Right cardiac atrium (tissue), 5 donors: ENCODE measurements at places on chromosomes 5 and 9. TPM values are rescaled to one million over a fixed set of nuclear protein-coding genes. Genes with fewer than 3 reads are reported as not detected.

DNA sequence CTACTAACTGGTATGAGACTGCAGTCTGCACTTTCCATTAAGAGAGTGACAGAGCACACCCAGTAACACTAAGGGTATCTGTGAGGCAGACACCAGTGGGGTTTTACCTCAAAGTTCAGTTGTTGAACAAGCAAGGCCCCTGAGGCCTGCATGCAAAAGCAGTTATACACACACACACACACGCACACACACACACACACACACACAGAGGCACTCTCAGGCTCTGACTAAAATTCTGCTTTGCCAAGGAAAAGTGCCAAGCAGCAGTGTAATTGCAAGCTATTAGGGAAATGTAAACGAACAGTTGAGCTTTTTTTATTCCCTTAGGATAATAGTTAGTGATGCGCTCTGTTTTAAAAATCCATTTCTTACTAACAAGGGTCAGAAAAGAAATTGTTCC, 377.1 kb downstream of the SPOCK1 start:
- DNase-seq = no peak

DNA sequence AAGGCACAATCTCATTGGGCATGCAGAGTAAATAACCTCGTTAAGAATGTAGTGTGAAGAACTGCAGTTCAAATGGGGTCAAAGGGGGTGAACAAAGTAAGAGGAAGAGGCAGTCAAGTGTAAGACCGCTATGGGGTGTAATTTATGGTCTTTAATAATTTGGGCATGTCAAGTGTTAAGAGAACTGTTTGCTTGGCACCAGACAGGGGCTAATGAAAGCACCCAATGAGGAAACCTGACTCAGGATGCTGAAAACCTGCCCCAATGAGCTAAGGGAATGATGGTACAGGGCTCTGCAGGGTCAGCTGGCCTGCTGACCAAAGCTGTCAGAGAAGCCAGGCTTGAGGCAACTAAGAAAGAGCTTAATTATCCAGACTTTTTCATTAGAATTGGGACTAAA, 368.1 kb downstream of the DTWD2 start:
- no peak for DNase-seq

Gene NRG2
- 3.6 TPM for total RNA-seq

Gene LCN15
- total RNA-seq = 0.48 TPM

- DNase-seq = no peak
Measured at GRCh38 chr5:1032011-1032410, 23.4 kb downstream of the NKD2 start.

GRCh38 chr5:31703757-31704156, 64.8 kb downstream of the PDZD2 start:
- no peak for DNase-seq

DNA sequence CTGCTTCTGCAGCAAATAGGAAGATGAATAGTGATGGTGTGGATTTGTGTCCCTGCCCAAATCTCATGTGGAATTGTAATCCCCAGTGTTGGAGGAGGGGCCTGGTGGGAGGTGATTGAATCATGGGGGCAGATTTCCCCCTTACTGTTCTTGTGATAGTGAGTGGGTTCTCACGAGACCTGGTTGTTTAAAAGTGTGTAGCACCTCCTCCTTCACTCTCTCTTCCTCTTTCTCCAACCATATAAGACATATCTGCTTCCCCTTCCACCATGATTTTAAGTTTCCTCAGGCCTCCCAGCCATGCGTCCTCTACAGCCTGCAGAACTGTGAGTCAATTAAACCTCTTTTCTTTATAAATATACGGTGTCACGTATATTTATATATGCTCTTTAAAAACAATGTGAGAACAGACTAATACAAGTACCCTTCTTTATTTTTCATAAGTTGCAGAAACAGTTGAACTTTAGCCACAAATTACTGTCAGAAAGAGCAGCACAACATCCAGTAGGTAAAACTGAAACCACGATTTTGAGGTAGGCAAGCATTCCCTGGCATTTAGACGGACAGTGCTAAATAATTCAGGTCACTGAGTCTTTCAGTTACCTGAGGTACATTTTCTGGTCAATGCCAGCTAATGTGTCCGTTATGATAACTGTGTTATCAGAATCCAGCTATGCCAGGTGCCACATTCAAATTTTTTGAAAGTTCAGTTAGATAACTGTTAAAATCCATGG, 79.3 kb upstream of the SPEF2 start:
- DNase-seq = no peak

DNA sequence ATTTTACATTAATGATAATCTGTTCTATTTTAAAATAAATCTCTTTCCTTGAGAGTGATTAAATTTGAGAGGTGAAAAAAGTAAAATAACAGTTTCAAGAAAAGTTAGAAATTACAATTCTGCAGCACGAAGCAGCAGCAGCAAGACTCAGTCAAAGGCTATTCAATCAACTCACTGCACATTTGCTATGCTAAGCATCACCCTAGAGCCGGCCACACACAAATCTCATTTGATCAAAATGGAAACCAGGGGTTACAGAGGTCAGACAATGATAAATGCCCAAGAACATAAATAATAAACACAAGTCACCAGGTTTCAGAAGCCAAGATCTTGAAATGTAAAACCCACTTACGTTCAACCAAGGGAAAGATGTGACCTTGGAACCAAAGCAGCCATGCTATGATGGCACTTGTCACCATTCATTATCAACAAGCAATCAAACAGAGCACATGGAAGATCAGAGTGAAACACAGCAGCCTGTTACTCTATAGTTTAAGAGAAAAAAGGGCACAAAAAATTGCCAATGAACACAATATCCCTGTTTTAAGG, 136.0 kb downstream of the EPB41L4A start:
- no peak for DNase-seq

DNA sequence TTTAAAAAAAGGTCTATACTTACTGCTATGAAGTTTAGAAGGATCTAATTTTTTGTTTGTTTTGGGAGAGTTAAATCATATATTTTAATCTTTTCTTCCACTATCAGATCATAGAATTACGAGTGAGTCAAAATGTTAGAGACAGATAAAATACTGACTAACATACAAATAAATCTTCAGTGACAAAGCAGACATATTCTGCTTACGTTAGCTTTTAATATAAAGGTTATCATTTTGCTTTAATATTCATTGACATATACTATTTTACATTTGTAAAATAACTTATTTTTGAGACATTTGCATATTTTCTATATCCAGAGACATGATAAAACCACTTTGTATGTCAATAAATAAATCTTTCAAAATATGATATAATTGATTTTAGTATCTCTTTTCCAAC, 64.6 kb upstream of the GABRA1 start:
- no peak for DNase-seq

GRCh38 chr9:12464910-12465512, 228.2 kb upstream of the TYRP1 start:
- DNase-seq = no peak

- no peak for DNase-seq
Measured at GRCh38 chr9:119148855-119149254, 220.4 kb downstream of the BRINP1 start.

Gene SEMA5A
- total RNA-seq = 28.2 TPM

- DNase-seq = peak; percentile 55
Measured at GRCh38 chr5:141951332-141951781, 6.6 kb downstream of the PCDH12 start.

- DNase-seq = no peak
Measured at GRCh38 chr5:138930371-138931097, 55.4 kb upstream of the LRRTM2 start.

Gene TAF11L7
- not detected for total RNA-seq

Gene ARHGEF39
- total RNA-seq = 0.29 TPM

GRCh38 chr9:116494815-116495634, 192.1 kb upstream of the TRIM32 start:
- no peak for DNase-seq

DNA sequence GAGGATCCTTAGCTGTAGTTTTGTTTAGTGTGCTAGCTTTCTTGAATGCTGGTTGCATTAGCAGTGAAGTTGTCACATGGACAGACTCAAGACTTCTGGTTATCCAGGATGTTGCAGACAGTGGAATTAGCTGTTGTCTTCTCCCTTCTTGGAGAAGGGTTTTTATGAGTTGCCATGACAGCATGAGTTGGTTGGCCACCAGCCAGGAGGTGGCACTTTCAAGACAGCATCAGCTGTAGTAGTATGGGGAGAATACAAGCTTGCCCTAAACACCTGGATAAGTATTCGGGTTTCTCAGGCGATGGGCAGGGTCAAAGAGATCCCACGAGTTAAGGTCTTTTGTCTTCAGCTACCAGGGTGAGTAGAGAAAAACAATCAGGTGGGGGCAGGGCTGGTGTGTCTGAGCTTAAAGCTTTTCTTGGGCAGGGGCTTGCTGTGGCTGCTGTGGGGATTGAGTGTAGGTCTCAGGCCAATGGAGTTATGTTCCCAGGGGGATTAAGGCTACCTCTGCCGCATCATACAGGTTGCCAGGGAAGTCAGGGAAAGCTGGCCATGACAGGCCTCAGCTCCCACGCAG, 7.7 kb upstream of the C5orf47 start:
- no peak for DNase-seq

Gene ADAMTS16
- total RNA-seq = not detected

- peak; percentile 55 for DNase-seq
Measured at GRCh38 chr9:75775166-75775565, 115.3 kb upstream of the PCSK5 start.

Gene PCDHA3
- 0.24 TPM for total RNA-seq

Gene SPATA31C1
- total RNA-seq = not detected

DNA sequence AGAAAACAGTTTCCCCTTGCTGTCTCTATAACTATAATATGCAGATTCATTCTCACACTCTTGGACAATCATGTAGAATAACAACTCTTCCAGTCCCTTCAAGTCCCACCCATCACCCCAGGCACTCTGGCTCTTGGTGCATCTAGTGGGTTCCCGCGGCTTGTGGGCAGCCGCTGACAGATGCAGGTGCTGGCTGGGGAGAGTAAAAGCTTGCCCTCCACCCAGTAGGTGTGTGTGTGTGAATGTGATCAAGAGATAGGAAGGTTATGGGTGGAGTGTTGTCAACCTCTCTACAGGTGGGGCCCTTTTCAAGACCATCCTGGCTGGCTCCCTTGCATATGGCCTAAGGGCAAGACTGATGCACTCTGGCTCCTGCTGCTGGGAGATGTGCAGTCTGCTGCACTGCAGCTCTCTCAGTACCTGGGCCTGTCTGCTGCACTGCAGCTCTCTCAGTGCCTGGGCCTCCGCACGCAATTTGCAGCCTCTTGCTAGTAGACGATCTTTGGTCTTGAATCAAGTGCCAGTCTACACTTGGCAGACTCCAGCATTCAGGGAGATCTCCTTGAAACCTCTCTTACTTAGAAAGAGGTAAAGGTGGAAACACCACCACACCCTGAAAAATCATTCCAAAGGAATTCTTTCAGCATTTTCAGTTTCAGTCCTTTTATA, 189.7 kb upstream of the GDNF start:
- no peak for DNase-seq

Gene MAP1B
- 94.9 TPM for total RNA-seq

Gene BRD8
- total RNA-seq = 38.7 TPM

Gene EIF4E1B
- total RNA-seq = not detected

DNA sequence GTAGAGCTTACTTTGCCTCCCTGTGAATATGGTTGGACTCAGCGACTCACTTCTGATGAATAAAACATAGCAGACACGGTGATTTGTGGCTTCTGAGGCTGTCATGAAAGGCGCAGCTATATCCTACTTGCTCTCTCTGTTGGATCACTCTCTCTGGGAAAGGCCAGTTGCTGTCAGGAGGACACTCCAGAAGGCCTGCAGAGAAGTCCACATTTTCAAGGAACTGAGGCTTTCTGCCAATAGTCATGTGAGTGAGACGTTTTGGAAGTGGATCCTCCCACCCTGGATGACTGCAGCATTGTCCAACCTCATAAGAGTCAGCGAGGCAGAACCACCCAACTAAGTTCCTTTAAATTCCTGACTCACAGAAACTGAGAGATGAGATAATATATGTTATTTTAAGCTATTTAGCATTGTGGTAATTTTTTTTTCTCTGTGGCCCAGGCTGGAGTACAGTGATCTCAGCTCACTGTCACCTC, 156.0 kb upstream of the MAST4 start:
- peak; percentile 48 for DNase-seq

GRCh38 chr5:103086547-103086946, 33.4 kb downstream of the GIN1 start:
- DNase-seq = no peak

- DNase-seq = no peak
Measured at GRCh38 chr5:172421-172820, 18.9 kb upstream of the LRRC14B start.

- no peak for DNase-seq
Measured at GRCh38 chr5:123746683-123747360, 234.8 kb downstream of the CSNK1G3 start.

DNA sequence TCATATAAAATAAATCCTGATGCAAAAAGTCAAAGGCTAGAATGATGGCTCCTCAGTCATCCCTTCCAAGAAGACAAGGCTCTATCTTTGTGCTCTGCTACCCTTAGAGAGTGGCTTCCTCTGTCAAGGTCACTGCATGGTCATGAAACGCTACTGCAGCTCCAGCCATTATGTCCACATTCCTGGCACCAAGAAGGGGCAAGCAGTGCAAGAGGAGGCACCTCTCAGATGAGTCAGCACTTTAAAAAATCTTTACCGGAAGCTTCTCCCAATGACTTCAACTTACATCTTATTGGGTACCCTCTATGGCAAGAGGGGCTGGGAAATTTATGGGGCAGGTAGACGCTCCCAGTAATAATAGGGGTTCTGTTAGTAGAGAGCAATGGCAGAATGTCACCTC, 129.5 kb upstream of the CPEB4 start:
- no peak for DNase-seq

Gene PIP5K1B
- 67.9 TPM for total RNA-seq
